ENCODE measurements at places on chromosomes 5 and 9.

- DNase-seq = no peak
These were observed 11.8 kb upstream of the COL5A1 start for GRCh38 chr9:134629586-134630392.

GRCh38 chr9:91868732-91869391, 81.2 kb downstream of the ROR2 start:
- DNase-seq = no peak

- no peak for DNase-seq
These were observed 134.6 kb upstream of the PPP1R26 start for GRCh38 chr9:135344915-135345500.

GRCh38 chr5:17763301-17763700, 129.0 kb downstream of the TAF11L14 start:
- no peak for DNase-seq

DNA sequence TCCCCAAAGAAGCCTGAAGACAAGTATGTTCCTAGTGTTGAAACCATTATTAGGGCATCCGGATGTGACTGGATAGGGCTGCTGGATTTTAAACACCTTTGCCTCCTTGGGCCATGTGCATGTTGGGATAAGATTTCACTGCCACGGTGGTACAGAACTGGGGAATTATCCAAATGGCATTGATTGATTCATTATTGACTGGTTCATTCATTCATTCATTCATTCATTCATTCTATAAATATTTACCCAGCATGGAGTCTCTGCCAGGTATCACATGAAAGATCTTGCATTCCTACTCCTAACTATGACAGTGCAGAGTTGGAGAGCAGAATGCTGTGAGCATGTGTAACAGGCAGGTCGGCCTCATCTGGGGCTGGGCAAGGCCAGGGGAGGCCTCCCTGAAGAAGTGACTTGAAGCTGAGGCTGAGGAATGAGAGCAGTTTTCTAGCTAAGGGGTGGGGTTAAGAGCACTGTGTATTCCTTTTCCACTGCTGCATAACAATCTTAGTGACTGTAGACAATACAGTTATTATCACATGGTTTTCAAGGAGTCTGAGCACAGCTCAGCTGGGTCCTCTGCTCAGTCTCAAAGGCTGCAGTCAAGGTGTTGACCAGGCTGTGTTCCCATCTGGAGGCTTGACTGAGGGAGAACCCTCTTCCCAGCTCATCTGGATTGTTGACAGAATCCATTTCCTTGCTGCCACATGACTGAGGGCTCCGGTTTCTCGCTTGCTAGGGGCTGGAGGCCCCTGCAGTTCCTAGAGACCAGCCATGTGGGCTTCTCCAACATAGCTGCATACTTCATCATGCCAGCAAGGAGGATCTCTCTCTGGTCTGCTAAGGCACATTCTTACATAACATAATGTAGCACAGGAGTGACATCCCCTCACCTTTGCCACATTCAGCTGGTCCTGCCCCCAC, 35.7 kb downstream of the AK8 start:
- DNase-seq = no peak

DNA sequence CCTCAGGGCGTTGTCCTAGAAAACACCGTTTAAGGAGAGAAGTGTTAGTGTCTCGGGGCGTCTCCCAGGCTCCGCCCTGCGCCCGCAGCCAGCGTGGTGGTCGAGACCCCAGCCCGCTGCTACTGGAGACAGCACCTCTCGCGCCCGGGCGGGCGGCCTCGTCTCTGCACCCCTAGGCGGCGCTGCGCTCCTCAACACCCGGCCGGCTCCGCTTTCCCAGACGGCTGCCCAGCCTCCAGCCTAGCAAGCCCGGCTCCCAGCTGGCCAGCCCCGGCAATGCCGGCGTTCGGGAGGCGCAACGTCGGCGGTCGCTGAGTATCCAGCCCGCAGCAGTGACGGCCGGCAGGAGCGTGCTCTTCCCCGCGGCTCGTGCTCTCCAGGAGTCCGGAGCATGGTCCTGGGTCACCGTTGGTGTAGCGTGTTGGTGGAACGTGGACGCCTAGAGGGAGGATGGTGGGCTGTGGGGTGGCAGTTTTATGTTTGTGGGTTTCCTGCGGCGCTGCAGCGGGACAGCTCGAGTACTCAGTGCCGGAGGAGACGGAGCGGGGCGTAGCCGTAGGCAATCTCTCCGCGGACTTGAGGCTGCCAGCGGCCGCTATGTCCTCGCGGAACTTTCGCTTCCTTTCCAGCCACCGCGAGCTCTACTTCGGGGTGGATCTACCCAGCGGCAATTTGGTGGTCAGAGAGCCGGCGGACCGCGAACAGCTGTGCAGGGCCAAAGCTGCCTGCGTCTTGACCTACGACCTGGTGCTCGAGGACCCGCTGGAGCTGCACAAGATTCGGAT, 536 bp downstream of the PCDHAC1 start:
- DNase-seq = peak; percentile 79

DNA sequence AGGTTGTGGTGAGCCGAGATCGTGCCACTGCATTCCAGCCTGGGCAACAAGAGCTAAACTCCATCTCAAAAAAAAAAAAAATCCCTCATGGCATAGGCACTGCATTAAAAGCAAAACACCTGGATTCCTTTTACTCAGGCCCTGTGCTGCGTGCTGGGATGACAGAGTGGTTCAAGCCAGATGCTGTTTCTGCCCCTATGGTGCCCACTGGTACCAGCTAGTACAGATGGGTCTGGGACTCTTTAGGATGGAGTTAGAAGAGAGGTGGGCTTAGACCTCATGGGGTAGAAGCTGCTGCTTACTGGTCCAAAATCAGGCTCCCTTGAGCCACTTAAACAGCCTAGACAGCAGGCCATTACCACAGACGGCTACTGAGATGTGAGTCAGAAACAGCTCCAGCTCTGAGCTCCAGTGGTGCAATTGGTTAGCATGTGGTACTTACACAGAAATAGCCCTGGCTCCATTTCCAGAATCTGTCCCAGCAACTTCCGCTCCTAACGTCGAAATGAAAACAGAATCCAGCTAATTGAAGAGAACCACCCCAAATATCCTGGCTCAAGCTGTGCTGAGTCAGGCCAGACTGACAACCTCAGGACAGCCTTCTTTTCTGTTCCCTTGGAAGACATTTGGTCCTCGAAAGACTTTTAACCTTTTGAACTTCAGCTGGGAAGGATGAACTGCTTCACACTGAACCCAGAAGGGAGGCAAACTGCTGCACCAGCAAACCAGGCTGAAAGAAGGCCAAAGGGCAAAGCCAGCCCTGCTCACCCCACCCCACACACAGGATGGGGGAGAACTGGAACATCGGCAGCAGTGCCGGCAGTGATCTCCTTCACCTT, 15.5 kb downstream of the C5orf15 start:
- no peak for DNase-seq

DNA sequence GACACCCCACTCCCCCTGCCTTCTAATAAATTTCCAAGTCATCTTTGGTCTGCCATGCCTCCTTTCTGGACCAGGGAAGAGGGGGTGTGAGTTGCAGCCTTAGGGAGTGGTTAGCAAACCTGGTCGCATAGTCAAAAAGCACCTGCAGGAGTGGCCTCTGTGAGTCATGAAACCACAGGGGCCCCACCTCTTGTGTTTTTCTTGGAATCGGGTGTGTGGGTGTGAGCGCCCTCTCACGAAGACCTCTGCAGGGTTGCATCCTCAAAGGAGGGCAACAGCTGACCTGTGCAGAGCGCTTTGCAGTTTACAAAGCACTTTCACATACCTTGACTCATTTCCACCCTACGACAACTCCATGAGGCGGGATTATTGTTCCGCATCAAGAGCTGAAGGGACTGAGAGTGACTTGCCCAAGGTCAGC, 36.8 kb upstream of the TEX48 start:
- no peak for DNase-seq

DNA sequence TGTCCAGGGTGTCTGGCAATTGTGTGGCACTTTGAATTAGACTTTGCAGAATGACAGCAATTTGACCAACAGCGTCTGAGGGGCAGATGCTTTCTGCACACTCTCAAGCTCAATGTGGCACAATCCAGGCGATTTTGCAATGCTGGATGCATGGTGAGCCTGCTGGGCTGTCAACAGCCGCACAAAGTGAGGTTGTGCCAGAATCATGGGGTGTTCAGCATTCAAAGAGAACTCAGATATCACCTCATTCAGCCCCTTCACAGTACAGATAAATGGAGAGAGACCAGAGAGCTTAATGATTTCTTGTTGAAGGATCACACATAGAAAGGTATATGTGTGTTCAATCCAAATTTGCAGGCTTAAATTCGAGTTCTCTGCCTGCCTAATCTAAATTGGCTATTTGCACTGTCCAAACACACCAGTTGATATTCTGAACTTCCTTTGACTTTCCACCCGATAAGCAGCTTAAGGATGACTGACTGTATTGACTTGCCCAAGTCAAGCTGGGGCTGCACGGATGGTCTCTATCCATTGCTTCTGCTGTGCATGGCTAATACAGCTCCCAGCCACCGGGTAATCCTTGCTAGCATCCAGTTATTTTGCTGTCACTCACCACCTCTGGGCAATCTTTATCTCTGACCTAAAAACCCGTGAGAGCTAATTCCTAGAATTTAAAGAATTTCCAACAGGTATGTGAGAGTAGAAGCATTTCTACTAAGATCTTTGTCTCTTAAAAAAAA, 157.9 kb upstream of the TAS2R1 start:
- no peak for DNase-seq

- DNase-seq = no peak
These were observed 28.7 kb upstream of the ACTBL2 start for GRCh38 chr5:57511321-57511720.

- DNase-seq = no peak
These were observed 133.3 kb downstream of the FAM174A start for GRCh38 chr5:100668511-100668910.

GRCh38 chr9:137435980-137436760, 5.0 kb downstream of the ENTPD8 start:
- no peak for DNase-seq

DNA sequence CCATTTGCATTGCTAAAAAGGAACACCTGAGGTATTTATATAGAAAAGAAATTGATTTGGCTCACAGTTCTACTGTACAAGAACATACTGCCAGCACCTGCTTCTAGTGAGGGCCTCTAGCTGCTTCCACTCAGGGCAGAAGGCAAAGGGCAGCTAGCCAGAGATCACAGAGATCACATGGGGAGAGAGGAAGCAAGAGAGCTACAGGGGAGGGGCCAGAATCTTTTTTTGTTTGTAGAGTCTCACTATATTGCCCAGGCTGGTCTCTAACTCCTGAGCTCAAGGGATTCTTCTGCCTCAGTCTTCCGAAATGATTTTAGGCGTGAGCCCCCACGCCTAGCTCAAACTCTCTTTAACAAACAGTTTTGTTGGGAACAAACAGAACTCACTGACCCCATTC, 6.1 kb downstream of the SLCO4C1 start:
- no peak for DNase-seq

DNA sequence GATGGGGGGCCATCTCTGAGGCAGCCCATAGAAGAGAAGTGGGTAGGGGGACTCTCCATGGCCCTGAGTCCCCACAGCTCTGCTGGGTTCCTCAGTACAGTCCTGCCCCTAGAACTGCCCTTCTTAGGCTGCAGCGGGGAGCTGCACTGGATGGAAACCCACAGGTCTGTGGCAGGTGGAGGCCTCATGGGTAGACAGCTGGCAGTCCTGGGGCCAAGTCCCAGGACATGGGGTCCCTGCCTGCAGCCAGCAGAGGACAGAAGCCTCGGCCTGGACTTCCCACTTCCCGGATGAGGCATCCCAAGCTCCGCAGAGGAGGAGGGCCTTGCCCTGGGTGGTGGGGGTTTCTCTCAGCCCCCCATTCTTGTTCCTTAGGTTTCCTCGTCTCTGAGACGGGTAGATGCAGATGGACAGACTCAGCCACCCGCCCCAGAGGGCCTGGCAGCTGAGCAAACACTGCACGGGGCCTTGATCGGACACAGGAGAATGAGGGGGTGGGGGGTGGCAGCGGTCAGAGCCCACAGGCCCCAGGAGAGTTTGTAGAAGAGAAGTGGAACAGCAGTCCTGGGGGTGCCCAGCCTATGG, 153.8 kb downstream of the C9orf50 start:
- DNase-seq = no peak

DNA sequence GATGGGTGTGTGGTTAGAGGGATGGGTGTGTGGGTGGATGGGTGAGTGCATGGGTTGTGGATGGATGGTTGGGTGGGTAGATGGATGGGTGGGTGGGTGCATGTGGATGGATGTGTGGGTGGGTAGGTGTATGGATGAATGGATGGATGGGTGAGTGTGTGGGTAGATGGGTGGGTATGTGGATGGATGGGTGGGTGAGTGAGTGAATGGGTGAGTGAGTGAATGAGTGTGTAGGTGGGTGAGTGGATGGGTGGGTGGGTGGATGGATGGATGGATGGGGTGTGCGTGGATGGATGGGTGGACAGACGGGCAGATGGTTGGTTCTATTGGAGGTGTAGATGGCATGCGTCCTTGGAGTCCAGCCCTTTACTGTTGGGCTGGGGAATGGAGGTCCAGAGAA, 17.2 kb downstream of the STKLD1 start:
- no peak for DNase-seq

DNA sequence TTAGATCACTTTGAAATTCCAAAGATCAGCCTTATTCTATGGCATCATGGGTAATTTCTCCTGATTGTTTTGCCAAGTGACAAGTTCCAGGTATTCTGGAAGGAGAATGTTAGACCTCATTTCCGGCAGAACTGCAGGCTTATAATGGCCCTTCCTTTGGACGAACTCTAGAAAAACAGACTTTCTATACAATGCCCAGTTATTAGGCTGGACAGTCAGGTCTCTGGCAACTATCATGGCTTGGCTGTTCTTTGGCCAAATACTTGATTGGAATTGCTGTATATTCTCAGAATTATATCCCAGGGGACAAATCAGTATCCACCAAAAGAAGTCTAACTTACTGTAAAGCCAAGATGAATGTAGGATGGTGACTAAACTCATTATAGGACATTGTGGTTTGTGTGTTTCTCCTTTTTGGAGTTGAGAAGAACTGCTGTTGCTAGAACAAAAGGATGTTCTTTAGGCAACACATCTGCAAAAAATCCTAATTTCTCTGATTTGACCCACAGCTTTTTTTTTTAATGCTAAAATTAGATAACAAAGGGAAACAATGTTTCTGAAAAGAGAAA, 69.0 kb downstream of the ADAMTSL1 start:
- DNase-seq = no peak

- DNase-seq = no peak
These were observed 20.1 kb upstream of the AFAP1L1 start for GRCh38 chr5:149251546-149251945.

- no peak for DNase-seq
These were observed 526.0 kb upstream of the TRPC7 start for GRCh38 chr5:136891175-136891972.
